ENCODE measurements at places on chromosomes 6 and 20.

- DNase-seq: no peak
Measured at GRCh38 chr6:34275128-34275804, 26.5 kb upstream of the SMIM29 start.

- peak; percentile 44 for DNase-seq
Measured at GRCh38 chr6:50816115-50816675, 2.5 kb upstream of the TFAP2B start.

DNA sequence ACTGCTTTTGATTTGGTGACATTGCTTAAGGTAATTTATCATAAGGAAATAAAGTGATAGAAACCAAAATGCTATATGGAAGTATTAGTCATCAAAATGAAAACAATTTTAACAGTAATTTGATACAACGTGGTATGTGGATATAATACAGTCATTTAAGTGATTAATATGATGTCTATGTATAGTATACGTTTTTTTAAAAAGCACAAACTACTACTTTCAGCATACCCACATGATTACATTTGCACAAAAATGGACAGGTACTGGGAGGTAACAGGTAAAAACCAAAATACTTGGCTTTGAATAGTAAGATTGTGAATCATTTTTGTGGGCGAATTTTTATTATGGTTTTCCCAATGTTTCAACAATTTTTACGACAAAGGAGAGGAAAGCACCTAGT is 97.6 kb downstream of the OGFRL1 start:
- no peak for DNase-seq

GRCh38 chr20:19265646-19266374 is 53.4 kb downstream of the SLC24A3 start:
- no peak for DNase-seq

DNA sequence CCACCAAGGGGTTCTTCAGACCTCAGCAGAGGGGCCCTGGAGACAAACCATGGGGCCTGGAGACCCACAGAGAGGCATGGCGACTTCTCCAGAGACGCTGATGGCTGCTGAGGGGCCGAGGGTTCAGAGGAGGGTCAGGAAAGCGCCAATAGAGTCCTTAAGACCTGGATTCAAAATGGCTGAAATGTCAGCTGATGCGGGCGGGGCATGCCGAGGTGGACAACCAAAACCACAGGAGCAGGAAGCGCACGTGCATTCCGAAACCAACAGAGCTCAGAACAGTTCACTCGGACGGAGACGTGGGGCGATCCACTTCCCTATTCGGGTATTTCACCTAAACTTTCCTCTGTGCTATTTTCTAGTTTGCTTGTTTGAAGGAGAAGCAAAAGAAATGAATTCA is 99.9 kb upstream of the RIN2 start:
- DNase-seq: no peak

GRCh38 chr6:56742122-56742791 is 99.6 kb upstream of the DST start:
- no peak for DNase-seq

DNA sequence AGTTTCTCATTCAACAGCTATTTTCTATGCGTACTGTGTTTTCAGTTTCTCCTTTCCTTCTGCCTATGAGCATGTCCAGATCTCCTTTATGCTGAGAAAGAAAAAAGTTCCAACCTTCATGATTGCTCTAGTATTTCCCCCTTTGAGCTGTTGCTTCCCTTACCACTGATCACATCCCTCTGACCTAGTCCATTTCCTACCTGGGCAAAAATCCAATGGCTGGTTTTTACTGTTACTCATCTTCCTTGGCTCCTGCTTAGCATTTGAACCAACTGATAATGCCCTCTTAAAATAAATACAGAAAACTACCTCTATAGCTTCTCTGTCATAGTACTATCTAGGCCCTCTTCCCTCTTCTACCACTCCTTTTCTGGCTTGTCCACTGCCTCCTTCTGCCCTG is 6.0 kb downstream of the RFX6 start:
- no peak for DNase-seq

DNA sequence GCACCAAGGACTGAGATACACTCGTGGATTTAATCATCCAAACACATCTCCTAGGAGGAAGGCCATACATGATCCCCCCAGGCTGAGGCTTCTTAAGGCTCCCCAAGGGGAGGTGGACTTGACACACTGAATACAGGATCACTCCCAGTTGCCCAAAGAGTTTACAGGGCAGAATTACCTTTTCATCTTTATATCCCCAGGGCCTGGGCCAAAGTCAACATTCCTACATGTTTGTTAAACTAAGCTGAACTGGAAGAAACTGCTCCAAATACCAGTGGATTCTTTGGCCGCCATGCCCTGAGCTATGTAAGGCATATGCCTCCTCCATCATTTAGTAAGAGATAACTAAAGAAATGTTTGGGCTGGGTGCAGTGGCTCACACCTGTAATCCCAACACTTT is 22.2 kb upstream of the SERPINB1 start:
- no peak for DNase-seq

DNA sequence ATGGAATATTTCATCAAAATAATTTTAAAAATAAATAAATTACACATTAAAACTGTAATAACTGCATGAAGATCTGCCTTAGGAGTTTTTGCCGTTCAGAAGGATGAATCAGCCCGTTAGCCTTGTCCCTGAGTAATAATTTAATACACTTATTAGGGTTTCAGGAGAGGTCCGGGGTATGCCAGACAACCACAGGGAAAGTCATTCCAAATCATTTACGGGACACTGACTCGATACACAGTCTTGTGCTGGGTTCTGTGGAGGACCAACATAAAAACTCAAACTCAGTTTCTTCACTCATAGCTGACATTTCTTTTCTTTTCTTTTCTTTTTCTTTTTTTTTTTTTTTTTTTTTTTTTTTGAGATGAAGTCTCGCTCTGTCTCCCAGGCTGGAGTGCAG is 735 bp upstream of the LY6G6F start:
- DNase-seq: no peak

DNA sequence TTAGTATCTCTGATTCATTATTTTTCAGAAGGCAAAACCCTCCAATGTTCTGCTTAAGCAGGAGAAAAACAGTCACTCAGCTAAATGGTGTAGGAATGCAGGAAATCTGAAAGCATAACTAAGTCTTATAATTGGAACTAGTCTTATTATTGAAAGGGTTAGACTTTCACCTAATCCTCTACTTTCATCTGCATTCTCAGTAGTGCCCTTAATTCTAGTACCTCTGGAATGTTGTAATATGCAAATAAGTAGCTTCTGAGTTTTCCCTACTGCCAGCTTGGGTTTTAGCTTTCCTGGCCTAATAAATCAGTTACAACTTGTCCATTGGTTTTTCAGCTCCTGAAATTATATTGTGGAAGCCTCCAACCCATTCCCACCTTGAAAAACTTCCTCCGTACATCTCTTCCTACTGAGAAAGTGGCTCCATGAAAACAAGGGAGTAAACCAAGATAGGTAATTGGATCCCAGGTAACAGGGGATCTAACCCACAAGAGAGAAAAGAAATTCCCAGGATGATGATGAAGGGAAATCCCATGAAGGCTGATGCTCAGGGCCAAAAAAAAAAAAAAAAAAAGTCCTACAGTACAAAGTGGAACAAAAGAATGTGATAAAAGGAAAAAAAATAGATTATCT is 147.0 kb downstream of the TBC1D32 start:
- DNase-seq: no peak

DNA sequence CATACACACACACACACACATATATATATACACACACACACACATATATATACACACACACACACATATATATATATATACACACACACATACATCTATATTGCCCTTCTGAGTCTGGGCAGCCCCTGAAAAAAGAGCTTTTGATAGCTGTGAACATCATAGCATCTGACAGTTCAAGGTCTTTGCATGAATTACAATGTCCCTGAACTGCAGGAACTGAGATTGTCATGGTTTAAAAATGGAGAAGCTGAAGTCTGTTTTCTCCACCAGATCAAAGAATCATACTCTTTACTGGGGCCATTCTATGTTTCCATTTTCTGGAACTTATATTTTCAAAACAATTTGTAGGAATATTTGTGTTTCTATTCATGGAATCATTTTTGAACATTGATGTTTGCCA is 189.8 kb downstream of the ZDHHC14 start:
- DNase-seq: no peak

DNA sequence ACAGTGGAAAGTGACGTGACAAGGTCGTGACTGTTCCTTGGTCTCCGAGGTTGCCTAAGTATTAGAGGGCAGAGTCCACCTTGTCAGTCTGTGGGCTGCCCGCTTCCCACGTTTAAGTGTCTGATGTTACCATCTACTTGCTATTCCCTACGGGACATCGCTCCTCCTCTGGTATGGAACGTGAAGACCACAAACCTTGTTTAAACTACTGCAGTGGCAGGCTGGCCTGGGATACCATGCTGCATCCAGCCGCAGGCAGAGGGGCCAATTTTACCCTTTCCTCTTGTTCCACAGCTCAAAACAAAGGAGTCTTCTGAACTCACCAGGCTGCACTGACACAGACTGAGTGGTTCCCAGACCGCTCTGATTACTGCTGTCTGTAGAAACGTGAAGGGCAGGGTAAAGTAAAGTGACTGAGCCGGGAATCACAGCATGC is 275.9 kb downstream of the FOXC1 start:
- DNase-seq: no peak

- no peak for DNase-seq
Measured at GRCh38 chr20:23086931-23087411, 847 bp upstream of the CD93 start.

DNA sequence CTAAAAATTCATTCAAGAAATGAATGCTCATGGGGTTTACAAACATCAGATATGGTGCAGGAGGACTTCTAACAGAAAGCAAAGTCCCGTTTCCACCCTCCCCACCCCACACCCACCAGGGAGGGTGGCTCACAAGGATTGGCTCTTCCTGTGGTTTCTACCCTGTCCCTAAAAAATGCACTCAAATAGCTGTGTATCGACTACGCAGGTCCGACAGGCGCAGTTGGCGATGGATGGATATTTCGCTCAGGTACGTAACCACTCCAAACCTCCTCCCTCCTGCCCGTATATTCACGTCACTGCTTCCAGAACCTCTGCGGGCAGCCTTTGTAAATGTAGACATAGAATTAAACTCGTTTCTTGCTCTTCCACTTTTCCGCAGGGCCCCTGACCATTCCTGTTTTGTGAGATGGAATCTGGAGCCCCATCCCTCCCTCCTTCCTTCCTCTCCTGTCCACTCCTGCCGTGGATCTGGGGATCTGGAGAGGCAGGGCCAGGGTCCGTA is 264.3 kb downstream of the BMP7 start:
- DNase-seq: no peak

DNA sequence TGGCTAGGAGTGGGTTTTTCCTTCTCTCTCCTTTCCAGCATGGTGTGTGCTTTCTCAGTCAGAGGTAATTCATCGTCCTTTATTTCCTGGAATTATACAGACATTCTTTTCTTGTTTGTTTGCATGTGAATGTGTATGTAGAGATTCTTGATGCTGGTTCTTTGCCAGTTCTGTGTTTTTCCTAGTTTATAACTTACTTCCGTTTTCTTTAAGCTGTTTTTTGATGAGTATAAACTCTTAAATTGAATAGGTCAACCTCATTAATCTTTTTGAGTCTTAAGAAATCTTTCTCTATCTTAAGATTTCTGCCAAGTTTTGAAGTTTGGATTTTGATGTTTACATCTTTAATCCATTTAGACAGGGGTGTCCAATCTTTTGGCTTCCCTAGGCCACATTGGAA is 38.7 kb downstream of the IGF2R start:
- no peak for DNase-seq

DNA sequence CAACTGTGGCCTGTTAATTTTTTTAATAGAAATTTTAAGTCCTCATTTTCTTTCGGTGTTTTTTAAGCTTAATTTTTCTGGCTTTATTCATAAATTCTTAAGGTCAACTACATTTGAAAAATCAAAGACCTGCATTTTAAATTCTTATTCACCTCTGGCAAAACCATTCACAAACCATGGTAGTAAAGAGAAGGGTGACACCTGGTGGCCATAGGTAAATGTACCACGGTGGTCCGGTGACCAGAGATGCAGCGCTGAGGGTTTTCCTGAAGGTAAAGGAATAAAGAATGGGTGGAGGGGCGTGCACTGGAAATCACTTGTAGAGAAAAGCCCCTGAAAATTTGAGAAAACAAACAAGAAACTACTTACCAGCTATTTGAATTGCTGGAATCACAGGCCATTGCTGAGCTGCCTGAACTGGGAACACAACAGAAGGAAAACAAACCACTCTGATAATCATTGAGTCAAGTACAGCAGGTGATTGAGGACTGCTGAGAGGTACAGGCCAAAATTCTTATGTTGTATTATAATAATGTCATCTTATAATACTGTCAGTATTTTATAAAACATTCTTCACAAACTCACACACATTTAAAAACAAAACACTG is 10.1 kb downstream of the HFE start:
- peak; percentile 41 for DNase-seq

GRCh38 chr6:154219250-154219649 is 137.4 kb downstream of the IPCEF1 start:
- no peak for DNase-seq

DNA sequence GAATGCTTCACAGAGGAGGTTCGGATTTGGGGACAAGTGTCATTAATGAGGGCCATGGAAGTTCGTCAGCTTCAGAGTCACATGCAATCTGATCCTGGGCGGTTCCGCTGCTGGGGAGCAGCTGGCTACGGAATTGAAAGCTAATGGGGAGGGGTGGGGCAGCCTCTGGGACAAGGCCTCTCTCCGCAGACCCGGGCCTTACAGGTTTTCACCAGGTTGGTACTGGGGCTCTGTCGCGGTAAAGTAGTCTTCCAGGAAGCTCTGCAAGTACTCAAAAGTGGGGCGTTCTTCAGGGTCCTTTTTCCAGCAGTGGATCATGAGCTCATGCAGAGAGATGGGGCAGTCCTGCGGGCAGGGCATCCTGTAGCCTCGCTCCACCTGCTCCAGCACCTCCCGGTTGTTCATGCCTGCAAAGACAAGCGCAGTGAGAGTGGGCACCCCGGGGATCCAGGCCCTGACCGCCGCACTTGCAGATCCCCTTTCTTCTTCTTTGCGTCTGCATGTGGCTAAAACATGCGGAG is 55.9 kb upstream of the TRAF3IP2 start:
- DNase-seq: no peak

GRCh38 chr6:139278190-139278589 is 13.6 kb downstream of the TXLNB start:
- no peak for DNase-seq

- no peak for DNase-seq
Measured at GRCh38 chr6:6826095-6826901, 237.8 kb downstream of the LY86 start.

DNA sequence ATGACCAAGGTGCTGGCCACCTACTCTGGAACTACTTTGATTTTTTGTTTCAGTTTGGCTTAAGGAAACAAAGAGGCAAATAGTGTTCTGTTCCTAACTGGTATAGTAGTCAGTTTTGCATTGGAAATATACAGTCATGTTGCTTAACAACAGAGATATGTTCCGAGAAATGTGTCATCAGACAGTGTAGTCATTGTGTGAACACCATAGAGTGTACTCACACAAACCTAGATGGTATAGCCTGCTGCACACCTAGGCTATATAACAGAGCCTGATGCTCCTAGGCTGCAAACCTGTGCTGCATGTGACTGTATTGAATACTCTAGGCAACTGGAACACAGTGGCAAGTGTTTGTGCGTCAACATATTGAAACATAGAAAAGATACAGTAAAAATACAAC is 80.4 kb downstream of the ARID1B start:
- DNase-seq: peak; percentile 7
